ENCODE measurements at places on chromosomes 16 and 17. TPM values are rescaled to one million over a fixed set of nuclear protein-coding genes. Genes with fewer than 3 reads are reported as not detected.
A peak's percentile ranks its signal among the peaks of the same experiment; 100 is the strongest.

- DNase-seq, result no peak
These were observed 21.5 kb downstream of the CA5A start for GRCh38 chr16:87914812-87915211.

GRCh38 chr16:262121-262745 is 13.5 kb downstream of the RGS11 start:
- no peak for DNase-seq

DNA sequence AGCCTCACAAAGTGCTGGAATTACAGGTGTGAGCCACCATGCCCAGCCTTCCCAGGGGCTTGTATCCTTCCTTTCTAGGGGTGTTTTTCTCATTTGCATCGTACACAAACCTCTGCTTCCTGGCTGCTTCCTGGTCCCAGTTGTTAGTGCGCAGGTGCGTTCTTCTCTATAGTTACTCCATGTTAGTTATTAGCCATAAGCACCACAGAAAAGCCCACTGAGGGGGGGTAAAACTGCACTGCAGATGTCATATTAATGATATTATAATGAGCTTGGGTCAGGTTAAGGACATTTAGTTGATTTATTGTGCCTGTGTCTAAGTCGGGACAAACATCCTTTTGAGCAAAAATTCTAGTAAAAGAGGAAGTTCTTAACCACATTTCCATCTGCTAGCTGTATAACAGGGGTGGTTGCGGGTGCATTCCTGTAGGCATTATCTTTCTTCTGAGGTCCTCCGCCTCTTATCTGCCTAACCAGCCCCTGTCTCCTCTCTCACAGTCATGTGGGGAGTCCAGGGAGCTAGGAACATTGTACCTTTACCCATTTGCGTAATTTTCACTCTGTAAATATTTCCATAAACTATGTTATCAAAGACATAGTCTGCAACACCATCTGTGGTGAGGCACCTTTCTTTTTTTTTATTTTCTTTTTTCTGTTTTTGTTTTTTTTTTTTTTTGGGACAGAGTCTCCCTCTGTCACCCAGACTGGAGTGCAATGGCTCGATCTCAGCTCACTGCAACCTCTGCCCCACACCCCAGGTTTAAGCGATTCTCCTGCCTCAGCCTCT is 23.6 kb upstream of the ATF7IP2 start:
- DNase-seq, result no peak

DNA sequence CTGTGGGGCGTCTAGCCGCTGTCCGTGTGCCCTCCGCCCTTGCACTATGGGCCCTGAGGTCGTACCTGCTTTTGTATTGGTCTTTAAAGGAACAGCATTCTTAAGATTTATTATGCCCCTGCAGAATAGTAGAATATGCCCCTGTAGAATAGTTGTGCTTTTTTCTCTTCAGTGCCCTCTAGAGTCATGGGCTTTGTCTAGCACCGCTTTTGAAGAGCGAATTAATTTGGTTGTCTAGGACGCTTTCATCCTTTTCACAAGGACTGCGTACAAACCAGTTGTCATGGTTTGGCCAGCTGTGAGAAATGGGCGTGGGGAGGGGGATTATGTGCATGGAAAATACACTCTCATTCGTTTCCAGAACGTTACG is 621 bp downstream of the CEP95 start:
- DNase-seq, result no peak

DNA sequence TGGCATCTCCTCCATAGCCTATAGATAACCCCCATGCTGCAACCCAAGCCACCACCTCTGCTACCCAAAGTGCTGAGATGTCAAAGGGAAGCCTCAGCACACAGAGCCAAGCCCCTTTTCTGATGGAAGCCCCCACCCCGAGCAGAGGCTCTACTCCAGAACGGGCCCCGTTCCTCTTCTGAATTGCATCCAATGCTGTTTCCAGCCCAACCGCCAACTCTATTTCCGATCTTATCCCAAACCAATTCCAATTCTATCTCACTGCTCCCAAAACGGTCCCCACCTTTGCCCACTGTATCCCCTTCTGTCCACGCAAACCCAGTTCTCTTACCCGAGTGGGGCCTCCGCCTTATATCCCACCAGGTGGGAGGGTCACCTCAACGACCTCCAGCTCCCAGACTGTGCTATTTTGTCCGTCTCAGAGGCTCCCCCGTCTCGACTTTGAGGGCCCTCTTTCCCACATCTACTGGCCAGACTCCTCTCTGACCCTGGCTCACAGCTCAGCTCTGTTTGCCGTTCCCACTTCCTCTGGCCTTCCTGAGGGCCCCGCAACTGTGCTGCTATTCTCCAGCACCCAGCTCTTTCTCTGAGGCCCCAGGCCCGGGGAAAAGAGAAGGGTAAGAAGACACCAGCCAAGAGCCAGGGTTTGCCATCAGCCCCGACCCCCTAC is 487 bp downstream of the SRL start:
- no peak for DNase-seq

DNA sequence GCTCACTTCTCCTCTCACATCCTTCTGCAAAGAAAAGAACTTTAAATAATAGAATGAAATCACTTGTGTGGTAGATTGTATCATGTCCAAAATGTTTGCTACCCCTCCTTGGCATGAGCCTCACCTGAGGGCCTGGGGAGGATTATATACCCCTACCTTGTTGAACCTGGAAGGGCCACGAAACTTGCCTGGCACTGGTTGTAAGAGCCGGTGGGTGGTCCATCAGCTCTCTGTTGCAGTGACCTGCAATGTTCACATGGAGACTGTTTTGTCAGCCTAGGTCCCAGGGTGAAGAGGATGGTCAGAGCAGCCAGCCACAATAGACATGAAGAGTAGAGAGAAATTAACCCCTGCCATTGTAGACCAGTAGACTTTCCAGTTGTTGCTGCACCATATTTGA is 10.2 kb downstream of the RSAD1 start:
- no peak for DNase-seq

DNA sequence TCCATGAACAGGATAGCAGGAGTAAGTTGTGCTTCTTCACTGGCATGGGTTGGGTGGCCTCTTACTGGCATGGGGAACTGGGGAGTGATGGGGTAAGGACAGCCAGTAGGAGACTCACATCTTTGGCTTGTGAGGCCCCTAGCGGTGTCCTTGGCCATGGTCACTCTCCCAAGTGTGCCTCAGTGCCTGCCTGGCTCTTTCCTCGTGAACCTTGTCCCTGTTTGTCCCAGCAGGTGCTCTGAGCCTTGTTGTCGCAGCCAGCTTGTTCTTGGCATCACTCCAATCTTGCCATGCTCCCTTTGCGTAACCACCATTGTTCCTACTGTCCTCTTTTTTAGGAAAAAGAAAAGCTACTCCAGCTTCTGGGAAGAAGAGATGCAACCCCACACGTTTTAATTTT is 53.6 kb upstream of the SDK2 start:
- no peak for DNase-seq

DNA sequence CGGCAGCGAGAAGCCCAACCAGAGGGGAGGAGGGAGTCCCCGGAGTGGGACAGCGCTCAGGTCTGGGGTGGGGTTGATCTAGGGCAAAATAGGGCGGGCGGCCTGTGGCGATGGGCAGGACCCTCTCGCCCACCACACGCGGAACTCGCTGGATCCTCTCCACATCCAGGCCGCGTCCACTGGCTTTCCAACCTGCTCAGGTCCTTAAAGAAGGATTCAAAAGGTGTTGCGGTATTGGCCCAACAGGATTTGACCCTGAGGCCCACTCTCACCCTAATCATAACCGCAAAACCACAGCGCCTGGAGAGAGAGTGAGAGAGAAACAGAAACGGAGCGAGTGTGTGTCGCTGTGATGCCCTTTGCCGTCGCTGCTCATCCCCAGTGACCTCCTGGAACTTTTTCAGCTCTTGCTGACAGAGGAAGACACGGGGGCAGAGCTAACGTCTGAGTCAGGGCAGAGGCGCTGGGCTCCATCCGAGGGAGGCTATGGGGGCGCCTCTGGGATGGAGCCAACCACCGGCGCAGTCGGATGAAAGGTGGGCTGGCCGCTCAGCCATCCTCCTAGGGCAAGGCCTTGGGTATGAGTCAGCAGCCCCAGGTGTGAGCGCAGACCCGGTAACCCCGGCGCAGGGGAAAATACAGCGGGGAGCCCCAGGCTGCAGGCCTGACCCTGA is 16.7 kb upstream of the OR1F1 start:
- DNase-seq, result peak; percentile 68

DNA sequence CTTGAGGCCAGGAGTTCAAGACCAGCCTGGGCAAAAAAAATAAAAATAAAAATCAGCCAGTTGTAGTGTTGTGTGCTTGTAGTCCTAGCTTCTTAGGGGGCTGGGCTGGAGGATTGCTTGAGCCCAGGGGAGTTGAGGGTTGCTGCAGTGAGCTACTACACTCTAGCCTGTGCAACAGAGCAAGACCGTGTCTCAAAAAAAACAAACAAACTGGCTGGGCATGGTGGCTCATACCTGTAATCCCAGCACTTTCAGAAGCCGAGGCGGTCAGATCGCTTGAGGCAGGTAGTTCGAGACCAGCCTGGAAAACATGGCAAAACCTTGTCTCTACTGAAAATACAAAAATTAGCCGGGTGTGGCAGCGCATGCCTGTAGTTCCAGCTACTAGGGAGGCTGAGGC is 4.9 kb upstream of the UBALD2 start:
- DNase-seq, result no peak

DNA sequence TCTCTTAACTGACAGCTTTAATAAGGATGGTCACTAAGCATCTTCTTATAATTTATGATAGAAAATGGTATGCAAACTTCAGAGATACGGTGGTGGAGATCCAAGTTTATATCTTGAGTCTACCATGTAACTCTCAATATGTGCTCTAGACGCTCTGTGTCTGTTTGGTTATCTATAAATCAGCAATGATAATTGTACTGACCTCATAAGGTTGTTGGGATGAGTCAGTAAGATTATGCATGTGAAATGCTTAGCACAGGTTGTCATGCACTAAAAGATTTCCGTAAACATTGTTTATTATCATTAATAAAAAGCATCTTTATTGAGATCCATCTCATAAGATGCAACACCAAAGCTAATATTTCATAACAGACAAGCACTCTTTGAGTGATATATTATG is 1094.9 kb upstream of the EEF2KMT start:
- DNase-seq, result no peak

DNA sequence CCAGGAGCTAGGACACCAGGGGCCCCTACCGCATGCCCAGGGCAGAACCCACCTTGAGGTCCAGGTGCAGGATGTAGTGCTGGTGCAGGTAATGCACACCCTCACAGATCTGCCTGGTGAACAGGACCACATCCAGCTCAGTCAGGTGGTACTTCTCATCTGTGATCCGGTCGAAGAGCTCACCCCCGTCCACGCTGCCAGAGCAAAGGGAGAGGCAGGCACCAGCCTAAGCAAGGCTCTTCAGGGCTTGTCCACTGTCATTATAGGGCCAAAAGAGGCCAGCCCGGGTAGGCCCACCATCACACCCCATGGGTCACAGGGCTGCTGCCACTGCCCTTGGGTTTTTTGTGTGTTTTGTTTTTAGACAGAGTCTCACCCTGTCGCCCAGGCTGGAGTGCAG is 21.0 kb downstream of the MYLK3 start:
- DNase-seq, result no peak

DNA sequence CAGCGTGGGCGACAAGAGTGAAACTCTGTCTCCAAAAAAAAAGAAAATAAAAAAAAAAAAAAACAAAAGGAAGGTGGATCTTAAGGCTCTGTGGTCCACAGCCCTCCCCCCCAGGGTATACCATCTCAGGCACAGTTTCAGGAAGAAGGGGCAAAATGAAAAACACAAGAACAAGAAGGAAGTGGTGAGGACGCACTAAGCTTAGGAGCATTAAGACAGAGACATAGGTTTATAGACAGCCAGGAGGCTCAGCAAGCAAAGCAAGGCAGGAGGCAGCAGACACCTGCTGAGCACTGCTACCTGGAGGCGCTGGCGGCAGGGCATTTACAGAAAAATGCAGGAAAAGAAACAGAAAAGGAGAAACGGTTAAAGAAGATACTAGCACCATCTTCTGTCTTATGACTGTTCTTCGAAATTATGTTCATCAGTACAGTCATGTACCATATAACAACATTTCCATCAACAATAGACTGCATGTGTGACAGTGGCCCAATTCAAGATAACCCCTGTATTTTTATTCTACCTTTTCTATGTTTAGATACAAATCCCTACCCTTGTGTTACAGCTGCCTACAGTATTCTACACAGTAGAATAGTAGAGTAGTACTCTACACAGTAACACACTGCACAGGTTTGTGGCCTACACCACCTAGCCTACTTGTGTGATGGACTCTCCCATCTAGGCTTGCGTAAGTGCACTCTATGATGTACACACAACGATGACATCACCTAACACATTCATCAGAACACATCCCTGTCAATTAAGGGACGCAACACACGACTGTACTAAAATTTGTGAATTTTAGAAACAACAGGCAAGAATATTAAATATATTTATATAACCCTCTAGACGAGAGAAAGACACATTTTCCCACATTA is 62.5 kb downstream of the XPO6 start:
- DNase-seq, result no peak

GRCh38 chr17:65334406-65334805 is 197.2 kb downstream of the RGS9 start:
- no peak for DNase-seq

DNA sequence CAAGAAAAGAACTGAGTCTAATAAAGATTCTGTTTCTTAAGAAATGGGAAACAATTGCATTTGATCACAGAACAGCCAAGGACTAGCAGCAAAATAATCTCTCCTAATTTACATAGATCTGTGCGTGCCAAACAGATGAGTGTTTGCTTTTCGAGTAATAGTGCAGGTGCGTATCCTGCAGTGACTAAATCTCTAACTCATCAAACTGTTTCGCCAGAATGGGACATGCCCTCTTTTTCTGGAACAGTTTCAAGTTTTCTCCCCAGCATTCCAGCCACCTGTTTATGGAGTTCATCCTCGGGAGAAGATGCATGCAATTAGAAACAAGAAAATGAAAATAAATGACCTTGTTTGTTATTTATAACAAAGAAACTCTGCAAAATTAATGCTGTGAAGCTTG is 5.7 kb upstream of the TOX3 start:
- no peak for DNase-seq

GRCh38 chr17:43669971-43670644 is 8.4 kb upstream of the MEOX1 start:
- DNase-seq, result no peak

- no peak for DNase-seq
These were observed 20.8 kb downstream of the TRPV2 start for GRCh38 chr17:16435925-16436886.

DNA sequence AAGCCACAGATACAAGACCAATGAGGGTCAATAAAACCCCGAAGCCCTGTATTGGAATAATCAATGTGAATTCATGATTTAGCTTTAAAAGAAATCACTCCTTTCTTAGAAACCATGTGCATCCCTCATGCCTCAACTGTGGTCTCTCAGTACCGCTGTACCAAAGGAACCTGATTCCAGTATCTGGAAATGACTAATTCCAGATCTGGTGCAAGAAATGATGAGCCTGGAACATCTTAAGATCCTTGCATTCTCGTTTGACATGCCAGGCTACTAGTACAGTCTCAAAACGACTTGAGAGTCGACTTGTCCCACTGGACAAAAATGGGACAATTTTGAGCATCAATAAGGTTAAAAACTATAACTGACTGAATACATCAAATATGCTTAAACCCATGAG is 21.2 kb downstream of the USP31 start:
- no peak for DNase-seq

GRCh38 chr17:50361561-50362480 is 11.2 kb downstream of the MRPL27 start:
- peak; percentile 51 for DNase-seq

SPATA32 gene
- total RNA-seq, result 0.37 TPM

CACNG5 gene
- total RNA-seq, result not detected

STAT3 gene
- 189 TPM for total RNA-seq

KRT12 gene
- not detected for total RNA-seq

TMED6 gene
- 0.39 TPM for total RNA-seq

Data from activated naive CD4-positive, alpha-beta T cell treated with anti-CD3 and anti-CD28 coated beads, Interleukin-2, amount 50 U/mL, for 72 hours (primary cell).